CD4-positive, alpha-beta T cell treated with Interleukin-21 for 1 hour (primary cell): ENCODE measurements at places on chromosomes 3 and 15.

DNA sequence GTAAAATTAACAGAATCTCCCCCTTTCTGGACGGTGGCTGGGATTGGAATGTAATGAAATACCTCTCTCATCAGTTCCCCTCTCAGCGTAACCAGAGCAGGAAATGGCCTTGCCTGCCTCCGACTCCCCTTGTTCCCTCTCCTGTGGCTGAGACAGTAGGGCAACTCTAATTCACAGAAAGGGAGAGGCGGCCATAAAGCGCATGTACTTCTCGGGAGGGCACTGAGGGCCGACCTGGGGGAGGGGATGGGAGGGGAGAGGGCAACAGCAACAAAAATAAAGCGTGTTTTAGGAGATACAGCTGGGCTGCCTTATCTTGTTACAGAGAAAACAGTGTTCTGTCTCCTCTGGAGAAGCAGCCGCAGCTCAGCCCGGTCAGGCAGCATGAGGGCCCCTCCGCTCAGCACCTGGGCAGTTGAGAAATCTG is 783.3 kb upstream of the ARRDC4 start:
- DNase-seq, result no peak

DNA sequence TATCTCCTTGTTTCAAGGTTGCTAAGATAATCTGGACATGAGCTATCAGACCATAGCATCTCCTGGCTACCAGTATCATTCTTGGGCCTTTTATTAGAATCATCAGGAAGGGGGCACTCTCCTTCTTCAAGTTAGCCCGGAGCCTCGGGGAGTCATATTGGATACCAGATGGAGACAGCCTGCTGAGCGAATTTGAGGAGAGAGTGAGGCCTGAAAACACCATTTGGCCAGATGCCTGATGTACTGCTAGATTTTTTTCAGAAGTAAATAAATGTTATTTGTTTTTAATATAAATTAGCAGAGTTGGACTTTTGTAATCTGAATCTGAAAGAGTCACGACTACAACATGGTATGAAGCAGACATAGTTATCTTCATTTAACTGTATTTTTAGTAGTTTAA is 848.6 kb downstream of the IGSF11 start:
- DNase-seq, result no peak

DNA sequence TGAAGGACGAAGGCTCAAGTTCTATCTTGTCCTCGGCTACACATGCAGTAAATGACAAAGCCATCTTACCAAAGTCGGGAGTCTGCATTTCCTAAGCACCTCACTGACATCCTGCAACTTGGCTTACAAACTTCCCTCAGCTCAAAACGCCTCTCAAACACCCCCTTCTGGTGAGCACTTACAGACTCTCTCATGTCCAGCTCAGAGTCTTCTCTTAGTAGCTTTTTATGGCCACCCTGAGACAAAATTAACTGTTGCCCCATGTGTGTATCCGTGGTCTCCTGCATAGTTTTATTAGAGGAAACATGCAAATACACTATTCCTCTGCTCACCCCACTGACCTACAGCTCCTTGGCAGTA is 819.7 kb downstream of the FHIT start:
- DNase-seq, result peak; percentile 6

GRCh38 chr3:181313335-181313734 is 323.8 kb upstream of the DNAJC19 start:
- no peak for DNase-seq

- no peak for DNase-seq
Observed at GRCh38 chr15:40235201-40235885, 3.5 kb upstream of the PAK6 start.

DNA sequence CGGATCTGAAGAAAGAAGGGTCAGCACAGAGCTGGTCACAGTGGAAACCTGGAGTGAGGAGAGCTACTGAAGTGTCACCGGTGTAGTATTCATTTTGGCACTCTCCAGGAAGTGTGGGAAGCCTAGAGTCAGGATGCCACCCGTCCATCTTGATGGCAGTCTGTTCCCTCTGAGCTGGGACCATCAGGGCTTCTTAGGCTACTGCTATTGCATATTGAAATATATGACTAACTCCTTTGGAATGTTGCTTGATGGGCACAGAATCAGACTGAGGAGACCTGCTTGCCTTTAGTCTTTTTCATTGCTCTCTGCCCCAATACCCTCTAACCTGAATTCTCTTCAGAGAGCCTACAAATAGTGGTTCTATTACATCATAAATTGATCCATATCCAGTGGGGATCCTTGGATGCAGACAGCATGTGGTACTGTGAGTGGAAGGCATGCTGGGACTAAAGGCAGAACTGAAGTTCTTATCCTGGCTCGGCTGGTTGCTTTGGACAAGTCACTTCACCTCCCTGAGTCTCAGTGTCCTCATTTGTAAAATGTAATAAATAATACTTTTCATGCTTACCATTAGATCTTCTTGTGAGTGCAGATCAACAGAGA is 143.5 kb downstream of the PDE8A start:
- no peak for DNase-seq

GRCh38 chr15:81388436-81388770 is 14.4 kb upstream of the TMC3 start:
- DNase-seq, result no peak

GRCh38 chr15:81085213-81085612 is 48.9 kb upstream of the CFAP161 start:
- no peak for DNase-seq

GRCh38 chr3:130659911-130660310 is 86.7 kb downstream of the PIK3R4 start:
- no peak for DNase-seq

GRCh38 chr3:169389925-169390253 is 273.6 kb downstream of the MECOM start:
- DNase-seq, result no peak

DNA sequence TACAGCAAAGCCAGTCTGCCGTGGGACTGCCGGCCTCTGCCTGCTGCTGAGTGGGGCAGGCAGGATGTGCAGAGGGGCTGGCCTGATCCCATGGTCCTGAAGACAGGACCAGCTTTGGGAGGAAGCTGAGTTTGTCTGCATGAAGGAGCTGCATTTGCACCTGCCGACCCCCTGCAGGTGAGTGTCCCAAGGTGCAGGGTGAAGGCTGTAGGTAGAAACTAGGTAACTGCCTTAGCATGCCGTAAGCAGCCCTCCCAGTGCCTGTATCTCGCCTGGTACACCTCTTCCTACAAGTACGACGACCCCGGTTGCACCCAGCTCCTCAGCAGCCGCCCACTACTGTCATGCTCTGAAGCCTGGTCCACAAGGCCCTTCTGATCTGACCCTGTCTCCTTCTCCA is 34.9 kb downstream of the AMOTL2 start:
- no peak for DNase-seq

GRCh38 chr3:107258300-107258699 is 118.9 kb upstream of the CCDC54 start:
- no peak for DNase-seq

GRCh38 chr15:42483677-42484076 is 7.3 kb downstream of the ZNF106 start:
- DNase-seq, result no peak

GRCh38 chr3:134367869-134368750 is 6.1 kb downstream of the AMOTL2 start:
- no peak for DNase-seq

DNA sequence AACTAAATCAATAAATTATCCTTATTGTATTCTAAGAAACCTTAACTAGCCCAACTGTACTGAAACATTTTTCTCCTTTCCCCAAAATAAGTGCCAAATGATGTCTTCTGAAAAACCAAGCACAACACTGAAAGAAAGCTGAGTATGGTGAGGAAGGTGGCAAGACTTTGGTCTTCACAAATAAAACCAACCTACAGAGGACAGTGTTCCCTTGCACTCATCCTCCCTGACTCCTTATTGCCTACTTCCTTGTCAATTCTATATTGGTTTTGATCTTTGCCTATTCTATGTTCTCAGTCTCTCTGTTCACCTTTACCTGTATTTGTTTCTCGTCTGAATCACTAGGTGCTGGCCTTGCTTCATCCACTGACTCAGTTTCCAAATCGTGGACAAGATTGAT is 490.1 kb upstream of the ZNF385D start:
- no peak for DNase-seq

- DNase-seq, result no peak
Observed at GRCh38 chr3:49593041-49593440, 38.8 kb downstream of the BSN start.

DNA sequence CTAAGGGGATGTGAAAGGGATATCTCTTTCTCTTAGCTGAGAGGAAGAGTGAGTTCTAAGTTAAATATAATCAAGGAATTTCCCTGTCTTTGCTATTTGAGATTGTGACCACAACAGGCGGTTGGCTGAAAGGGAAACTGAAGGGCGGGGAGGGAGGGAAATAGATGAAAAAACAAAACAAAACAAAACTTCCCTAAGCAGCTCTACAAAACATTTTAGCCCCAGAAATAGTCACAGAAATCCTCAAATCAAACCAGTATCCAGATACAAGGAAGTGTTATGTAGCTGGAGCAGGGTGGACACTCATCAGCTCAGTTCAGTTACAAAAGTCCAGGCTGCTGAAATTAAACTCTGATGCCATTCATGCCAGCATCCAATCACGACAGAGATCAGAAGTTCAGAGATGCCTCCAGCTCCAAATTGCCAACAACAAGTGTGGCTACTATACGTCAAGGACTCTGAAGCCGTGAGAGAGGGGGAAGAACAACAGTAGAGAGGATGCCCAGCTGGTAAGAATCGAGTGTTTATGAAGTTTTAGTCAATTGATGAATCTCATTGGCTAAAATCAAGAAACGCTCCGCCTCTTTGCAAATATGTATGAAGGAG is 319 bp upstream of the TP63 start:
- DNase-seq, result peak; percentile 21

DNA sequence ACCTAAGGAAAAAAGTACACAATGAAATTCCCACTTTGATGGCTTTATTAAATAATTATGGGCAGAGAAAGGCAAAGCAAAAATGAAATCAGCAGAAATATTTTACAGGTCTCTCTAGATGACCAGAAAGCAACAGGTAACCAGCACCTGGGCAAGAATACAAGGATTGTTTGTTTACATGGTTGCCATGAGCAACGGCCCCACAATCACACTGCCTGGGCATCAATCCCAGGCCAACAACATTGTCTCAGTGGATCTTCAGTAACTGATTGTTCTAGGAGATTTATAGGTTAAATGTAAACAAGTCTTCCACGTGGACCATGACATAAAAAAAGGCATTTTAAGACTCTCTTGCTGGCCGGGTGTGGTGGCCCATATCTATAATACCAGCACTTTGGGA is 82.6 kb downstream of the PDZRN3 start:
- DNase-seq, result no peak

DNA sequence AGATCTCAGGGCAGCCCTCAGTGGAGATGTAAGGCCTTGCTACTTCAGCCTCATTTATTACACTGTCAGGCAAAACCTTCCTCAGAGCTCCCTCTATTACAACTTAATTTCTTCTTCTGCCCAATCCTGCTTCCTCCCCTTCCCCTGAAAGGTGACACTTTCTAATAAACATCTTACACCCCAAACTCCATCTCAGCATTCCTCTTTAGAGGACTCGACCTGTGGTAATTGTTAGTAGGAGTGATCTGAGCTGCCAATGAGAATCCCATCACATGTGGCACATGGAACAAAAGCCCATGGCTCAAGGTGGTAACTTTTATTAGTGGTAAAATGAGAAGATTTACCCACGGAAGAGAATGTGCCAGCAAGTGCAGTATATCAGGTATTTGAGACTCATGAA is 29.8 kb downstream of the DTWD1 start:
- no peak for DNase-seq

GRCh38 chr3:158443632-158444031 is 127.4 kb upstream of the MLF1 start:
- no peak for DNase-seq

DNA sequence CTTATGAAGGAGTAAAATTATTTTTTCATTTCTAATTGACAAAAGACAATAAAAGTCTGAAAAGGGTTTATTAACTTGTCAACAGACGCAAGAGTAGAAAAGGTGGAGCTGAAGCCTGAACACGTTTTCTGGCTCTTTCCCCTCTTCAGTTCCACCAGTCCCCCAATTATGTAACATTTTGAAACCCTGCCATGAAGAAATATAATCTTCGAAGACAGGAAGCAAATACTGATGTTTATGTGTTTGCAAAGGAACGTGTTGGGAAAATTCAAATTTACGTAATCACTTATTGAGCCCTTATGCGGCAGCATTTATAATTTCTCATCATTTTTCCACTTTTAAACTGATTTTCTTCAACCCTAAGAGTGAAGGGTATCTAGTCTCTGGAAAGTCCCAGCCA is 767 bp downstream of the AP3S2 start:
- DNase-seq, result no peak

DNA sequence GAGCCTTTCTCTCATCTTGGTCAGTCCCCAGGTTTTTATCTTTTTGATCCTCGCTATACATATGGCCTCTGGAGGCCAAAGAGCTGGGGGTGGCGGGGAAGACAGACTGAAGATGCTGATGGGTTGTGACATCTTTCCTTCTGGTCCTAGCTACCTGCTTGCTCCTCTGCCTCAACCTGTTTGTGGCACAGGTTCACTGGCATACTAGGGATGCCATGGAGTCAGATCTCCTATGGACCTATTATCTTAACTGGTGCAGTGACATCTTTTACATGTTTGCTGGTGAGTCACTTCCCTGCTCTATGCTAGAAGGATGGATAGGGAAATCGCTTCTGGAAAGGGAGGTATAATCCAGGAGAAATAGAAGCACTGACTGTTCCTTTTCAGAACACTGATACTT is 8.8 kb downstream of the TMEM202 start:
- DNase-seq, result no peak

DNA sequence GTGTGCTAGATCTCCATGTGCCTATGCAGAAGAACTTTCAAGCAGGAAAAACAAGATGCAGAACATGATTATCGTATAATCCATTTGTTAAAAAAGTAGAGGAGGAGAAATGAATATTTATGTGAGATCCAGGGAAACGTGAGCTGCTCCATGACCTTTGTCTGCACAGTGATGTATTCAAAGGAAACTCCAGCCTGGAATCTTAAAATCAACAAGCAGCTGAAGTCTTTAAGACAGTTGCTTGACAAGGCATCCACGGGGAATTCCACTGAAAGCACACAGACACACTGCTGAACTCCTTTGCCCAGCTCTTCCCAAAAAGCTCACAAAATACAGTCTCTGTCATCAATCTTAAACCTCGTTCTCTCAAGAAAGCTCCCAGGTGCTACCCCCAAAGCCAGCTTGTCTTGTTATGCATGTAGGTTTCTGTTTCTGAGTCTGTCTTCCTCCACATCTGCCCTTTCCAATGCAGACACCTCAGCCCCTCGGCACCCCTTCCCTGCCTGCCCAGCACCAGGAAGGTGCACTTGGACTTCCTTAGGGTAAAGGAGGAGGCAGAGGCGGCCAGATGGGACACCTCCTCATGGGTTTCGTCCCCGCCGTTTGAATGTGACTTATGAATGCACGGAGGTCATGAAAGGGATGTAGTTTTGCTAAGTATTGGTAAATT is 28.7 kb downstream of the LRRK1 start:
- DNase-seq, result no peak

- no peak for DNase-seq
Observed at GRCh38 chr15:89669941-89670340, 9.2 kb downstream of the PLIN1 start.

DNA sequence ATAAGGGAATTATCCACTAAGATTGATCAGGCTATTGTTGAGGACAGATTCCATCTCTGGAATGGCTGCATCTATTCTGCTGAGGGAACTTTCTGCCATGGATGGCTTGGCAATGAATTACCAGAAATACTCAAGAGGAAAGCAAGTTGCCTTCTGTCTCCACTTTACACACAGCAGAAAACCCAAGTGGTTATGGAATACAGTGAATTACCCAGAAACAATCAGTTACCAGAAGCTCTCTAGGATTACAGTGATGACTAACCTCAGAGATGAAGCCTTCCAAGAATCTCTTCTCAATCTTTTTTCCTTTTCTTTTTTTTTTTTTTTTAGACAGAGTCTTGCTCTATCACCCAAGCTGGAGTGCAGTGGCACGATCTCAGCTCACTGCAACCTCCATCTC is 183.3 kb downstream of the WDR76 start:
- DNase-seq, result no peak
